ENCODE measurements at places on chromosomes 2 and 18. TPM values are rescaled to one million over a fixed set of nuclear protein-coding genes. Genes with fewer than 3 reads are reported as not detected.

The SLC19A3 gene
- total RNA-seq: 31.8 TPM

The NOSTRIN gene
- 70.0 TPM for total RNA-seq

The SLC20A1 gene
- 59.4 TPM for total RNA-seq

The HK2 gene
- 77.1 TPM for total RNA-seq

GRCh38 chr2:11684894-11685460 is 15.0 kb upstream of the NTSR2 start:
- peaks cover 8% of the 10 kb centered on the region for H3K4me1 ChIP-seq
- peaks cover 7% of the 10 kb centered on the region for H3K27me3 ChIP-seq
- H3K36me3 ChIP-seq: no peaks in the 10 kb centered on the region
- no peak for DNase-seq
- H3K4me3 ChIP-seq: no peak overlapping the region

GRCh38 chr2:174690026-174690425 is 74.2 kb downstream of the CHRNA1 start:
- no peak overlapping the region for H3K4me3 ChIP-seq
- no peaks in the 10 kb centered on the region for H3K4me1 ChIP-seq
- H3K36me3 ChIP-seq: no peaks in the 10 kb centered on the region
- no peaks in the 10 kb centered on the region for H3K27me3 ChIP-seq

GRCh38 chr2:143936538-143936847 is 583.4 kb downstream of the ZEB2 start:
- no peaks in the 10 kb centered on the region for H3K36me3 ChIP-seq
- DNase-seq: no peak
- H3K4me3 ChIP-seq: peak overlapping the region; percentile 52
- peaks cover 8% of the 10 kb centered on the region for H3K4me1 ChIP-seq

GRCh38 chr2:69926849-69927515 is 12.1 kb downstream of the MXD1 start:
- DNase-seq: no peak
- H3K4me3 ChIP-seq: no peak overlapping the region
- no peaks in the 10 kb centered on the region for H3K27me3 ChIP-seq

- H3K27me3 ChIP-seq: no peaks in the 10 kb centered on the region
- no peaks in the 10 kb centered on the region for H3K36me3 ChIP-seq
- H3K4me1 ChIP-seq: peaks cover 27% of the 10 kb centered on the region
- peak; percentile 84 for DNase-seq
- H3K4me3 ChIP-seq: peak overlapping the region; percentile 93
- peak overlapping the region; percentile 90 for H3K27ac ChIP-seq
Observed at GRCh38 chr2:12717191-12718014, 667 bp downstream of the TRIB2 start.

DNA sequence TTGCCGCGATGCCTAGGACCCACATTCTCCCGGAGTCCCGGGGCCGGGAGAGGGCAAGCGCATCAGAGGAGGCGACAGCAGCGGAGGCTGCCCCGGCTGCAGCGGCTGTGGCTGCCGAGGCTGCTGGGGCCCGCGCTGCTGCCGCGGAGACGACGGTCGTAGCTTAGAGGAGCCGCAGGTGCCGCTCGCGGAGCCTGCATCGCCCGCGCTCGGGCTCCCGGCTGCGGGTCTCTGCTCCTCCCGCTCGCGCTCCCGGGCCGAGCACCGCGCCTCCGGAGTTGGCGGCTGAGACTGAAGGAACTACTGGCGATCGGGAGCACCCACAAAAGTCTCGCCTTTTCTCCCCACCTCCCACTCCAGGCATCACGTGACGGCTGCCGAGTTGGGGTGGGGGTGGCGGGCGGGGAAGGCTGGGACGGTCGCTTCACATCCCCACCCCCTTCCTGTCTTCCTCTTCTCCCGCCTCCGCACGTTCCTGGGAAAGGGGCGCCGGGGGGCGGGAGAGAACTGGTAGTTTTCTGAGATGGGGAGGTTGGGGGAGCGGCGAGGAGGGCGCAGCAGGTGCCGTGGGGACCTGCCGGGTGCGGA is at the start of gene LYPD1:
TSS of gene LYPD1 (minus strand) at position 298 of the 588 bp plus-strand sequence. CDS start at position 25, 273 bp downstream.
- peaks cover 51% of the 10 kb centered on the region for H3K27me3 ChIP-seq
- peaks cover 26% of the 10 kb centered on the region for H3K4me1 ChIP-seq
- H3K27ac ChIP-seq: no peak within 1 kb of the TSS
- H3K4me3 ChIP-seq: peak within 1 kb of the TSS; percentile 46
- no peaks in the 10 kb centered on the region for H3K36me3 ChIP-seq

DNA sequence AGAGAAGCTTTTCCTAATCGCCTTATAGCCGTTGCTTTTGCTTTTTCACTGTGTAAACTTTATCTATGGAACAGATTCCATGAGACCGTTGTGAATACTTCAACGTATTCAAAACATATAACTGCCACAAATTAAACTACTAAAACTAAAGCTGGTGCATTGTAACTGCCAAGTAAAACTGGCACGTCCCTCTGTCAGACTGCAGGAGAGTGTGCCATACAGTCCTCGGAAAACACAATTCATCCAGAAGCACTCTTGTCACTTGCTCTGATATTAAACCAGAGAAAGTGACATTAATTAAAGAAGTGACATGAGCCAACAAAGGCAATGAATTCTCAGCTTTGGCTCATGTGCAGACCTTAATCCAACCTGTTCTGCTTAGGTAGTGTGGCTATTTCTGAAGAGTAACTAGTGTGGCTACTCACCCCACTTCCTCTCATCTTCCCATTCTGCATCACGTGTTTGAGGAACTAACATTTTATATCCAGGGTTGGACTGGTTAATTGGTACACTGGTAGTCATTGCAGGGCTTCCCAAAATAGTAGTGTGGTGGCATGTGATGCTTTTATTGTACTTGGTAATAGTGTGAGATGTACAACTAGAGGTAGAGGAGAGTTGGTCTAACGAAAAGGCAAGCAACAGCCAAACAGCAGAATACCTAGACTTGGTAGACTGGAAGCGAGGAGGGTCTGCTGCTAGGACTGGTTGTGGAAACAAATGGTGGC is 9.7 kb downstream of the VRK2 start:
- H3K4me1 ChIP-seq: no peaks in the 10 kb centered on the region
- no peak overlapping the region for H3K27ac ChIP-seq
- no peaks in the 10 kb centered on the region for H3K27me3 ChIP-seq
- peaks cover 19% of the 10 kb centered on the region for H3K36me3 ChIP-seq
- no peak for DNase-seq

- no peaks in the 10 kb centered on the region for H3K4me1 ChIP-seq
- H3K27me3 ChIP-seq: no peaks in the 10 kb centered on the region
- no peak for DNase-seq
- H3K27ac ChIP-seq: no peak overlapping the region
Observed at GRCh38 chr2:80482276-80482675, 177.7 kb upstream of the LRRTM1 start.

- no peaks in the 10 kb centered on the region for H3K36me3 ChIP-seq
- H3K4me1 ChIP-seq: peaks cover 3% of the 10 kb centered on the region
- no peaks in the 10 kb centered on the region for H3K27me3 ChIP-seq
Observed at GRCh38 chr2:190809876-190810525, 70.6 kb upstream of the GLS start.

DNA sequence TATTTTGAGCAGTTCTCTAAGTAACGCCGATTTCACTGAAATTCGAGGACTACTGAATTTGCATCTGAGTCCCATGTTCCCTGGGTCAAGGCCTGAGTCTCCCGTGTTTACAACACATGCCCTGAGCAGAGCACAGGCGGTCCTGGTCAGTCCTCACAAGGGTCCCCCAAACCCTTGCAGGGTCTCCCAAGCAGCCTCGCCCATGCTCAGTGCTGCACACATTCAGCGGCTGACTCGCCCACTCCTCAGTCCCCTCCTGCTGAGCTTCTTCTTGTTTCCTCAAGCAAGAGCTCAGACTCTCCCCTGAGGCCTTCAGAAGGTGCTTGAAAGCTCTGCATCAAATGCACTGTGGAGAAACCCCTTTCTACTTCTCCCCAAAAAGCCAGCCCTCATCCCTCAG is 114.6 kb downstream of the INHBB start:
- no peaks in the 10 kb centered on the region for H3K36me3 ChIP-seq
- DNase-seq: peak; percentile 33
- no peak overlapping the region for H3K4me3 ChIP-seq
- H3K27me3 ChIP-seq: no peaks in the 10 kb centered on the region
- no peak overlapping the region for H3K27ac ChIP-seq

DNA sequence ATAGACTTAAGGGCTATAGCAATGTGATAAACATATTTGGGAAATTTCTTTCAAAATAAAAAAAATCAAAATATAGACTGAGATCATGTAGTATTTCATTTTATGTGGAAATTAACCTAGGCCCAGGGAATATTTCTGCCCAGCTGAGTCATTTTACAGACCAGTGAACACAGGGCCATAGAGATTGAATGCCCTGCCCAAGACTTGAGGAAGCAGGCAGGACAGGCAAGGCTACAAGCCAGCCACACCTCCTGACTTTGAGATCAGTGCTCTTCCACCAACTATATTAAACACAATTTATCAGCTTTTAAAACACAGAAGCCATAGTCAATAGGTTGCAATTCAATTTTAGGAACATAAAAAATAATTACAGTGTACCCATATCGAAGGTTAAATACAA is 12.9 kb downstream of the CCDC148 start:
- no peak overlapping the region for H3K4me3 ChIP-seq
- no peaks in the 10 kb centered on the region for H3K27me3 ChIP-seq
- H3K36me3 ChIP-seq: no peaks in the 10 kb centered on the region
- no peak overlapping the region for H3K27ac ChIP-seq

Measured in upper lobe of right lung (tissue), 1 donor.